ENCODE measurements at places on chromosomes 16 and 17. TPM values are rescaled to one million over a fixed set of nuclear protein-coding genes. Genes with fewer than 3 reads are reported as not detected.

GLIS2 gene
- 4.2 TPM for total RNA-seq

CFAP97D1 gene
- not detected for total RNA-seq

CRYM gene
- not detected for total RNA-seq

FN3KRP gene
- total RNA-seq = 14.1 TPM

SLC6A2 gene
- 1.0 TPM for total RNA-seq

AGRP gene
- total RNA-seq = not detected

TM4SF5 gene
- not detected for total RNA-seq

CBX2 gene
- total RNA-seq = 5.7 TPM

TGFB1I1 gene
- total RNA-seq = 30.8 TPM

DYNLL2 gene
- 18.3 TPM for total RNA-seq

SP6 gene
- total RNA-seq = under 0.01 TPM

ATAD5 gene
- 2.6 TPM for total RNA-seq

PRSS27 gene
- not detected for total RNA-seq

SCIMP gene
- total RNA-seq = 2.1 TPM

GOSR2 gene
- 41.2 TPM for total RNA-seq

TSPAN10 gene
- 0.52 TPM for total RNA-seq

GRIN2A gene
- 0.52 TPM for total RNA-seq

ACAP1 gene
- 2.1 TPM for total RNA-seq

NLRC3 gene
- total RNA-seq = 0.52 TPM

USP31 gene
- 8.9 TPM for total RNA-seq

ERN2 gene
- total RNA-seq = not detected

CLEC10A gene
- 1.6 TPM for total RNA-seq

PPP1R27 gene
- total RNA-seq = 35.0 TPM

NAA60 gene
- 15.7 TPM for total RNA-seq

OR4D1 gene
- not detected for total RNA-seq

PALB2 gene
- 14.1 TPM for total RNA-seq

KRTAP3-1 gene
- total RNA-seq = not detected

ADGRG3 gene
- total RNA-seq = 0.52 TPM

OR3A3 gene
- total RNA-seq = not detected

PFN1 gene
- total RNA-seq = 137 TPM

CMTM2 gene
- total RNA-seq = not detected

MSLN gene
- total RNA-seq = 1.0 TPM

MAFG gene
- 8.9 TPM for total RNA-seq

KRTAP4-9 gene
- total RNA-seq = not detected

TMEM219 gene
- total RNA-seq = 35.0 TPM

USH1G gene
- under 0.01 TPM for total RNA-seq

All from skeletal muscle tissue (tissue), 5 donors.